ENCODE measurements at places on chromosomes 3 and 15.

DNA sequence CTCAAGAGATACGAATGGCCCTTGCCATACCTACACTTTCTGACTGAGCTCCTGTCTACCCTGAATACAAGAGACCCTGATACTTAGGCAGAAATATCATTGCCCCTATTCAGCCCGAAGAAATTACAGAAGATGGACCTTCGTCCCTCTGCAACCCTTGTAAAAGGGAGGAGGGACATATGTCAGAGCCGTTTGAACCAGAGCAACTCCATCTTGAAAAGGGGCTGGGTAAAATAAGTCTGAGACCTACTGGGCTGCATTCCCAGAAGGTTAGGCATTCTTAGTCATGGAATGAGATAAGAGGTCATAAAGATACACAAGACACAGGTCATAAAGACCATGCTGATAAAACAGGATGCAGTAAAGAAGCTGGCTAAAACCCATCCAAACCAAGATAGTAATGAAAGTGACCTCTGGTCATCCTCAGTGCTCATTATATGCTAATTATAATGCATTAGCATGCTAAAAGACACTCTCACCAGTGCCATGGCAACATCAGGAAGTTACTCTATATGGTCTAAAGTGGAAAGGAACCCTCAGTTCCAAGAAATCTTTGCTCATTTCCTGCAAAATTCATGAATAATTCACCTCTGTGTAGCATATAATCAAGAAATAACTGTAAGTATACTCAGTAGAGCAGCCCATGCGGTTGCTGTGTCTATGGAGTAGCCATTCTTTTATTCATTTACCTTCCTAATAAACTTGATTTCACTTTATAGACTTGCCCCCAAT, 49.7 kb upstream of the GPD1L start:
- DNase-seq: no peak

DNA sequence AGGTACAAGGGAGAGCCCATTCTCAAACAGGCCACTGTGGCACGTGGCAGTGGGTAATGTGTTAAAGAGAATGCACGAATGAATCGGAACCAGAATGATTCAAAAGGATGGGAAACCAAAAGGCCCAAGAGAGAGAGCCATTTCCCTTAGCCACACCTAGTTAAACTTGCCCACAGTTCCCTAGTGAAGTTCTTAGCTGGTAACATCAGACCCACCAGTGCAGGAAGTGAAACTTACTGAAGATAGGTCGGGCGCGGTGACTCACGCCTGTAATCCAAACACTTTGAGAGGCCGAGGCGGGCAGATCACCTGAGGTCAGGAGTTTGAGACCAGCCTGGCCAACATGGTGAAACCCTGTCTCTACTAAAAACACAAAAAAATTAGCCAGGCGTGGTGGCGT, 97.1 kb downstream of the MEX3B start:
- no peak for DNase-seq

GRCh38 chr3:186532598-186533072, 11.5 kb downstream of the CRYGS start:
- DNase-seq: peak; percentile 87

DNA sequence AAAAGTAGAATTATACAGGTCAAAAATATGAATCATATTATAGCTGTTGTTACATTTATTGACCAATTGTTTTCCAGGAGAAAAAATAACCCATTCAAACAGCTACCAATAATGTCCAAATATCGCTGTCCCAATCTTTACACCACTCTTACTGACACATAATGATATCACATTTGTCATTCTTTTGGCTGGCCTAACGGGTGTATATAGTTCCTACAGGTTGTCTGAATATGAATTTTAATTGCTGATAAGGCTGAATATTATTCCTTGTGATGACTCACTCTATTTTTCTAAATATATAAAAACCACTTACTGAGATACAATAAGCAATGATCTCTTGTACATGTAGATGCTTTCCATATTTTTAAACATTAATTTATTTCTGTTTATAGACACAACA, 76.4 kb downstream of the FSIP1 start:
- no peak for DNase-seq

- DNase-seq: no peak
These were observed 40.5 kb downstream of the NUDT16 start for GRCh38 chr3:131421957-131422498.

DNA sequence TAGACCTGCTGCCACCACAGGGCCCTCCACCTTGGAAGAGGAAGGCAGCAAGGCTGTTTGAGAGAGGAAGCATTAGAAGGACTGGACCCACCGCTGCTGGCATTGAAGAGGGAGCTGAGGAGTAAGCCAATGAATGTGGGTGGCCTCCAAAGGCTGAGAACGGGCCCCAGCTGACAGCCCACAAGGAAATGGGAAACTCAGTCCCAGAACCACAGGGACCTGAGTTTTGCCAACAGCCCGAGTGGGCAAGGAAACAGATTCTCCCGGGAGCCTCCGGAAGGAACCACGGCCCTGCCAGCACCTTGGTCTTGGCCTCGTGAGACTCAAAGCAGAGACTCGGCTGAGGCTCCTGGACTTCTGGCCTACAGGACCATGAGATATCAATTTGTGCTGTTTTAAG, 95.4 kb upstream of the SNRPA1 start:
- DNase-seq: no peak

GRCh38 chr3:178001670-178002101, 534.5 kb upstream of the KCNMB2 start:
- DNase-seq: peak; percentile 52
